ENCODE measurements at places on chromosomes 6 and 20.

GRCh38 chr20:42756991-42757390, 432.7 kb downstream of the PTPRT start:
- DNase-seq, result no peak

DNA sequence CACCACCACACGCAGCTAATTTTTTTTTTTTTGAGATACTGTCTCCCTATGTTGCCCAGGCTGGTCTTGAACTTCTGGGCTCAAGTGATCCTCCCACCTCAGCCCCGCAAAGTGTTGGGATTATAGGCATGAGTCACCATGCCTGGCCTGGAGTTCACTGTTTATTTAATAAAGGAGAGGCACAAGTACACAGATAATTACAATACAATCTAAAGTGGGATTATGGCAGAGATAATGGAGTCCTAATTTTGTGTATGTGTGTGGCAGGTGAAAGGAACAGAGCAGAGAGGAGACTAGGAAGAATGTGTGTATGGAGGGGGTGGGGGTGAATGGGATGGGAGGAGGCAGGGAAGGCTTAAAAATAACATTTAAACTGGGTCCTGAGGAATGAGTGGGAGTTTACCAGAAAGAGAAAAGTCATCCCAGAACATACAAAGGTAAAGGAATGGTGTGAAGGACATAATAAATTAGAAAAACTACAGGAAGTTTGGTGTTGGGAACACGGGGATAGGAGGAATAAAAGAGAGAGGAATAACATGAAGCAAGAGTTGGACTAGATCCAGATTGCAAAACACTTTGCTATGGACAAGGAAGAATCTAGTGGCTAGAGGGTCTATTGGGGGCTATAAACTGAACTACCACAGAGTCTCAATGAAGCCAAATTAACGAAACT, 4.4 kb downstream of the NCOA5 start:
- DNase-seq, result no peak

GRCh38 chr6:88670369-88670768, 293.0 kb downstream of the RNGTT start:
- DNase-seq, result no peak

- peak; percentile 87 for DNase-seq
Measured at GRCh38 chr6:37051138-37052026, 45.9 kb downstream of the FGD2 start.

GRCh38 chr20:17783671-17784070, 83.9 kb downstream of the BANF2 start:
- DNase-seq, result no peak

DNA sequence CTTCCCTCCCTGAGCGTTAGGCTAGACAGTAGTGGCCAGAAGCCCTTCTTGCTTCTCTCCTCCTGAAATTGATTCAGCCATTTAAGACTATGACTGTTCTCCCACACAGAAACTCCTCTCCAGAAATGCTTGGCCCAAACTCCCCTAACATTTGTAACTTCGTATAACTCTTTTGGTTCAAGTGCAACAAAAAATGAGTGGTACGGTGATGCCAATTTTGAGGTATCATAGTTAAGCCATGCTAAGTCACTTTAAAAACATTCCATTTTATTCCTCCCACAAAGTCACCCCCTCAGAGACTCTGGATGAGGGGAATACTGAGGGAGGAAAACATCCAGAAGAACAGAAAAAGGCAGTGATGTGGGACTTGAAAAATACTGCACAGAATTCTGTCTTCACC, 21.1 kb upstream of the ROS1 start:
- no peak for DNase-seq

DNA sequence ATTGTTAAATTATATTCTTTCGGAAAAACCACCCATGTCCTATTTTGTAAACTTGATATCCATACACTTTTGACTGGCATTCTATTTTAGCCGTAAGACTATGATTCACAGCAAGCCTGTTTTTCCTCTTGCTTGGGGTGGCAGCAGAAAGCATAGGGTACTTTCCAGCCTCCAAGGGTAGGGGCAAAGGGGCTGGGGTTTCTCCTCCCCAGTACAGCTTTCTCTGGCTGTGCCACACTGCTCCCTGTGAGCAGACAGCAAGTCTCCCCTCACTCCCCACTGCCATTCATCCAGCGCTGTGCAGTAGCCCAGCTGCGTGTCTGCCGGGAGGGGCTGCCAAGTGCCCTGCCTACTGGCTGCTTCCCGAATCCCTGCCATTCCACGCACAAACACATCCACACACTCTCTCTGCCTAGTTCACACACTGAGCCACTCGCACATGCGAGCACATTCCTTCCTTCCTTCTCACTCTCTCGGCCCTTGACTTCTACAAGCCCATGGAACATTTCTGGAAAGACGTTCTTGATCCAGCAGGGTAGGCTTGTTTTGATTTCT, 2.1 kb upstream of the ESR1 start:
- DNase-seq, result no peak

- DNase-seq, result no peak
Measured at GRCh38 chr6:19167251-19167650, 669.9 kb upstream of the ID4 start.

GRCh38 chr6:159977255-159977903, 8.5 kb downstream of the IGF2R start:
- peak; percentile 61 for DNase-seq

GRCh38 chr6:906920-907319, 214.0 kb upstream of the EXOC2 start:
- DNase-seq, result no peak

- no peak for DNase-seq
Measured at GRCh38 chr20:37651932-37652331, 41.9 kb upstream of the CTNNBL1 start.

DNA sequence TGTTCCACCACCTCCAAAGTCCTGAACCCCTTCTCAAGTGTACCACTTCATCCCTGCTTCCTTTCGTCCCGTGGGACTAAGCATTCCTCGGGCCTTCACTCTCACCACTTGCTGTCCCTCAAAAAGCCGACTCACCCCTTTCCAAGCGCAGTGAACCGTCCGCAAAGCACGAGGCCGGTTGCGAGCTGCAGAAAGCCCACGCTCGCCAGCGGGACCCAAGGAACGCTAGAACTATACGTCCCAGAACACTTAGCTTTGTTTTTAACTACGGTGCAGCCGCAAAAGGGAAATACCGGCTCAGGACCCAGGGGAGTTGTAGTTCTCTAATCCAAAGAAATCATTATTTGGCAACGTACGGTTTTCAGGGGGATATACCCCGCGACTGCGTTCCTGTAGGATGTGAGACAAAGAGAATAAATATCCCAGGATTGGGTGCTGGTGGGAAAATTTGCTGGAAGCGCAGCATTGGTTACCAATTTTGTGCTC, 416 bp upstream of the POLR1H start:
- DNase-seq, result no peak

- DNase-seq, result no peak
Measured at GRCh38 chr20:13288357-13288756, 67.3 kb downstream of the ISM1 start.

GRCh38 chr6:34964564-34964963, 75.5 kb downstream of the ANKS1A start:
- no peak for DNase-seq

DNA sequence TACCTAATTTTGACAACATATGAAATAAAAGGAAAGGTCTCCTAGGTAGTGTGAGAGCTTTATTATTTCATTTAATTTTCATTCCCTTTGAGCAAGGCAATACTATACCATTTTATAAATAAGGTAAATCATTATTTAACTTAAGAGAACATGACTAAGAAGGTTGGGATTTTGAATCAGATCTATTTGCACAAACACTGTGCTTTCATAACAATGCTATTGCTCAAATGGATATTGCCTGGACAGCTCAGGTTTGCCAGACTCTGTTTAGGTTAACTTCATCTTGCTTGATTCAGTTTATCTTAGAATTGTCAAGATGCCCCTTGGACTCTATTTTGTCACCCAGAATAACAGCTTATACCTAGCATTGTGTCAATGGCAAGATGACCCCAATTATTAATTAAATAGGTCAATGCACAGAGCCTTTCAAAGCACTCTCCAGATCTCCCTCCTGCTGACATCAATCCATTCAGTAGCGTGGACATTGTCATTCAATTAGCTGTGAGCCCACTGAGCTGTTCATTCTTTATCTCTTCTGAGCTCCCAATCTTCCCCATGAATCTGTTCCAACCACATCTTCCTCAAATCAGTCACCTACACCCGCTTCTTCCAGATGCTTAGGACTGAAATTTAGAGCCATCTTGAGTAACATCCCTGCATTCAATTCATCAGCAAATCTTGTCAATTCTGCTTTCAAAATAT, 42.1 kb upstream of the TMEM30A start:
- DNase-seq, result no peak

- DNase-seq, result no peak
Measured at GRCh38 chr6:42689371-42689770, 33.0 kb downstream of the PRPH2 start.

DNA sequence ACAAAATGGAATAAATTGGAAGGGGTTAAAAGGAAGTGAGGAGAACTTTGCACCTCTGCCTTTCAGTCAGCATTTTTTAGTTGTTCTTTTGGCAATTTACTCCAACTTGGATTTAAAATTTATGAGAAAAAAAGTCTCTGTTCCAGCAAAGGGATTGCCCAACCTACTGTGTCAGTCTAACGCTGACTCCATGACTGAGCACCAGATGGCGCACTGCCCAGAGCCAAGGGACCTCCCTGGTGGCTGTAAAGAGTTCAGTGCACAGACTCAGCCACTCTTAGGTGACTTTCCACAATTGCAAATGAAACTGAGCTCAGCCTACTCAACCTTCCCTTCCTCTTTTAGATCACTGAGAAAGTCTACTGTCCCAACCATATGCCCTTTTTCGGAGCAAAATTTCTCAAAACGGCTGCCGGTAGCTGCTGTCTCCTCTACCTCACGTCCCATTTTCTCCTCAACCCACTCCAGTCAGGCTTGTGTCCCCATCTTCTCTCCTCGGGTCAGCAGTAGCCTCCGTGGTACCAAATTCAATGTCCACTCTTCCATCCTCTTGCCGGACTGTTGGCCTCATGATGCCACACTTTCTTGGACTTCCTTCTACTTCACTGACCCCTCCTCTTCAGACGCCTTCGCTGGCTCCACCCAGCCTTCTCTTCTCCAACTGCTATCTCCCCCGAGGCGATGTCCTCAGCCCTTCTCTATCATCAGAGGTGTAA, 38.7 kb downstream of the GSTA2 start:
- peak; percentile 59 for DNase-seq

- DNase-seq, result no peak
Measured at GRCh38 chr6:7042654-7043545, 64.9 kb upstream of the RREB1 start.

GRCh38 chr6:44569931-44570385, 182.5 kb downstream of the CDC5L start:
- peak; percentile 29 for DNase-seq

GRCh38 chr6:79797912-79798311, 149.4 kb downstream of the ELOVL4 start:
- no peak for DNase-seq

GRCh38 chr6:27889275-27889627, 22.9 kb downstream of the OR2B2 start:
- DNase-seq, result no peak

DNA sequence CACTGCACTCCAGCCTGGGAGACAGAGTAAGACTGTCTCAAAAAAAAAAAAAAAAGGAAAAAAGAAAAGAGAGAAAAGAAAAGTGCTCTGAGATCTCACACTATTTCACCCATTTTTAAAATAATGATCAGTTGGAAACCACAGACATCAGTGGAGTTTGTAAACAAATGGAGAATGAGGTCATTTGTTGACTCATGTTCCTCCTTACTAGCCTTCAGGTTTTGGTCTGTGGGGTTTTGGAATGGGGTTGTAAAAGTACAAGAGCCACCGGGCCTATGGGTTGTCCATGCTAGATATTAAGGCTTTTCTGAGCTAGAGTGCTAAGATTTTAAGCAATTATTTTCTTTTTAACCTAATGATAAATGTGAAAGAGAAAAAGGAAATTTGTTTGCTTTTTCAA, 104.4 kb upstream of the PRL start:
- DNase-seq, result no peak

DNA sequence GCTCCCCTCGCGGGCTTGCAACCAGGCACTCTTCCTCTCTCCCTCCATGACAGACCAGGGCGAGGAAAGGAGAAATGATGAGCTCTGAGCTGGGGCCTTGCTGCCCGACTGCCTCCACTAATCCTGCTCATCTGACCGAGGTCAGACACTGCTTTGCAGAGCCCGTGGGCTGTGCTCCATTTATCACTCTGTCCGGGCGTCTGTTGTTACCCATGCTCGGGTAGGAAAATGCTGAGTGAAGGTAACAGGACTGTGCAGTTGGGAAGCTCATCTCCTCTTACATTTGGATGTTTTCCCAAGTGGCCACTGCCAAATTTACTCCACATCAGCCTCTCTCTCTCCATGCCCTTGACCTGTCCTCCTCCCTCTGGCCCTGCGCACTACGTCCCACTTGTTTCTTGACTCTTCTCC, 14.6 kb downstream of the RPS6KA2 start:
- DNase-seq, result no peak

DNA sequence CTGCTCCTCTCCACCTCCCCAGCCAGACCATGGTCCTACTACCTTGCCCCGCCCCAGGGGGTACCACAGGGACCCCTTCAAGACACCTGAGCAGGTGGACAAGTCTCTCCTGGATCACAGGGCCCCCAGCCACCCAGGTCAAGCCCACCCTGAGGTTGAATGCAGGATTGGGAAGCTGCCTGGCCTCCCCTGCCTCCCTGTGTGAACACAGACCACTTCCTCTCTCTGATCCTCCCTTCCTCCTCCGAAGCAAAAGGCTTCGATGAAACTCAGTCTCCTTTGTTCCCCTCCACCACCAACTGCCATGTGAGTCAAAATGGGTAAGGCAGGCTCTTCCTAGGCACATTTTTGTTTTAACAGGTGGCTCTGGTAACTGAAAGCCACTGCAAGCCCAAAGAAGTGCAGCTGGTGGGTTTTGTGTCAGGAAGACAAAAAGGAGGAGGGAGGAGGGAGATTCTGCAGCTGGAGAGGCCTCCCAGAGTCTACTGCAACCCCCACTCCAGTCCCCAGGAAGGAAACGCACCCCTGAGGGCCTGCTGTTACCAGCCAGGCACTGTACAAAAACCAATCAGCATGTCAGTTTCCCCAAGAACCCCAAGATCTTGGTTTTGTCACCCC, 5.4 kb downstream of the ADA start:
- no peak for DNase-seq

- no peak for DNase-seq
Measured at GRCh38 chr6:95866732-95867131, 149.0 kb upstream of the FUT9 start.

GRCh38 chr20:39960522-39961428, 728.3 kb downstream of the MAFB start:
- no peak for DNase-seq

DNA sequence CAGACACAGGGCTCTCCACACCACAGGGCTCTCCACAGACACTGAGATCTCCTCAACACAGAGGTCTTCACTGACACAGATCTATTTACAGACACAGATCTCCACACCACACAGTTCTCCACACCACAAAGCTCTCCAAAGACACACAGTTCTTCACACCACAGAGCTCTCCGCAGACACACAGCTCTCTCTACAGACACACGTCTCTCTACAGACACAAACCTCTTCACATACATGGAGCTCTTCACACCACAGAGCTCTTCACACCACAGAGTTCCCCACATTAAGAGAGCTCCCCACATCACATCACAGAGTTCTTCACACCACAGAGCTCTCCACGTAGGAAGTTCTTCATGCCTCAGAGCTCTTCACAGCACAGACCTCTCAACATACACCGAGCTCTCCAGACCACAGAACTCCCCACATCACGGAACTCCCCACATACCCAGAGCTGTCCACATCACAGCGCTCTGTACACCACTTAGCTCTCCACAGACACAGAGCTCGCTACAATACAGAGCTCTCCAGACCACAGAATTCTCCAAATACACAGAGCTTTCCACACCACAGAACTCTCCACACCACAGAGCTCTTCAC, 53.9 kb downstream of the ERMARD start:
- DNase-seq, result no peak
